Naive thymus-derived CD4-positive, alpha-beta T cell (primary cell): ENCODE measurements at places on chromosomes 7 and 10. TPM values are rescaled to one million over a fixed set of nuclear protein-coding genes. Genes with fewer than 3 reads are reported as not detected.
A peak's percentile ranks its signal among the peaks of the same experiment; 100 is the strongest.

DNA sequence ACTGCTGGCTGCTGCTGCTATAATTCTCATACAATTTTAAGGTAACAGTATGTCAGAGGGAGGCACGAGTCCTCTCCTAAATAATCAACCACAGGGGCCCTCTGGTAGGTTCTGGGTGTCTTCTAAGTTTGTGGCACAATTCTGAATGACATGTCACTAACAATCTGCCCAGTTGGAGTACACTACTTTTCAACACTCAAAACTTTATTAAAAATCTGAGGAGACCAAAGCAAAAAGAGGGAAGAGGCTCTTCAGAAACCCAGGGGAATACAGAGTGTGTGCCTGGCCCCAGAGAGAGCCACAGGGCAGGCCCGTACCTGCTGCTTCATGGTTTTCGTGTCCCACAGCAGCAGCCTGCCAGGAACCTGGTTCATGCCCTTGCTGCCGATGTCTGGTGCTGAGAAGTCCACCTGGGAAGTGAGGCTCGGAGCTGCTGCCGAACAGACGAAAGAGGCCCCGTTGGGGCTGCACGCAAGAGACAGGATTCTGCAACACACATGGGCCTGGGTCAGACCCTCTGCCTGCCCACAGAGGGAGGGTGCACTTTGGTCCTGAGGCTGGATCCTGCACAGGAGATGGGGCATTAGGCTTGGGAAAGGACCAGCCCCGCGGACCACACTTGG lies 18.3 kb downstream of the WDR91 start:
- no peaks in the 10 kb centered on the region for H3K4me1 ChIP-seq
- DNase-seq, result no peak
- H3K27ac ChIP-seq, result no peak overlapping the region
- no peaks in the 10 kb centered on the region for H3K36me3 ChIP-seq

The AMZ1 gene
- total RNA-seq, result 0.86 TPM

DNA sequence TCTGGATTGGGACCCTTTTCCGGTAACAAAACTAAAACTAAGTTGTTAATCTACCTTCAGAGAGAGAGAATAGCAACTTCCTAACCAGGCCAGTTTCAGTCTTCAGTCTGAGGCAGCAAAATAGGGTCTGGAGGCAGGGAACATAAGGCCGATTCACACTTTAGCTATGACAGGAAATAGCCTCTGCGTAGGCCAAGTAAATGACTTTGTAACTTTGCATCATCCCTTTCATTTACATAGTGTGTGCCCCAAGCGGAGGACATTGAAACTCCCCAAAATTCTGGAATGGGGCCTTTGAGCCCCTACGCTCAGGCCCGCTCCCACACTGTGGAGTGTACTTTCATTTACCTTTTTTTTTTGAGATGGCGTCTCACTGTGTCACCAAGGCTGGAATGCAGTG lies 1.7 kb upstream of the UPP1 start:
- H3K36me3 ChIP-seq, result peaks cover 6% of the 10 kb centered on the region
- H3K4me1 ChIP-seq, result peaks cover 32% of the 10 kb centered on the region
- H3K27me3 ChIP-seq, result no peaks in the 10 kb centered on the region
- H3K27ac ChIP-seq, result peak overlapping the region; percentile 28
- no peak for DNase-seq

The SPDYE2B gene
- total RNA-seq, result not detected in 2 replicates

The NPFFR1 gene
- not detected for total RNA-seq

DNA sequence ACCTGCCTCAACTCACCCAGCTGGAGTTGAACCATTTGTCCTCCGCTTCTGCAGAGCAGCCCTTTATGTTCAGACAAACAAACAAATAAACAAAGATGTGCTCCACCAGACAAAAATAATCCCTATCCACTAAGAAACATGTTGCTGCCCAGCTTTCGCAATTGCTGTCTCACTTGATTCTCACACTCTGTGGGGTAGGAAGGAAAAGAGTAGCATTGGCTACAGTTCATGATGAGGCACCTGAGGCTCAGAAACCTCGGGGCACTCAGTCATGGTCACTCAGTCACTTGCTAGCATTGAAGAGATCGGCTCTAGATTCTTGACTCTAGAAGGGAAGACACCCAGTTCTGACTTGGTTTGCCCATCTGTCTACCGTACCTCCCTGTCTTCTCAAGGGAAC lies 88.0 kb upstream of the ZMIZ1 start:
- no peaks in the 10 kb centered on the region for H3K27me3 ChIP-seq
- no peak for DNase-seq
- H3K36me3 ChIP-seq, result no peaks in the 10 kb centered on the region
- no peaks in the 10 kb centered on the region for H3K4me1 ChIP-seq

GRCh38 chr7:142626420-142627035 lies 122.7 kb upstream of the PRSS1 start:
- H3K4me1 ChIP-seq, result no peaks in the 10 kb centered on the region
- H3K27me3 ChIP-seq, result no peaks in the 10 kb centered on the region
- peak overlapping the region; percentile 58 for H3K27ac ChIP-seq
- DNase-seq, result peak; percentile 68
- no peak overlapping the region for H3K4me3 ChIP-seq
- H3K36me3 ChIP-seq, result no peaks in the 10 kb centered on the region

The TSPAN33 gene
- 14.8 TPM for total RNA-seq

The MALRD1 gene
- not detected for total RNA-seq

DNA sequence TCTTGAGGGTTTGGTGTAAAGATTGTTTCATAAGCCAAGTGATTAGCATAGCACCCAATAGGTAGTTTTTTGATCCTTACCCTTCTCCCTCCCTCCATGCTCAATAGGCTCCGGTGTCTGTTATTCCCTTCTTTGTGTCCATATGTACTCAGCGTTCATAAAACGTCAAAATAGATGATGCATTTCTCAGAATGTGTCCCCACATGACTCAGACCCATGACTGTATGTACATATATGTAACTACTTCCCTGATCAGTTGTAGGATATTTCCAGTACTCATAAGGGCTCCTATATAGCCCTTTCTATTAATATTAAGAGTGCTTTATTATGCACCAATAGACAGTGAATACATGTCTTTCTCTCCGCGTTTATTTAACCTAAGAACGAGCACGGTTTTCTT lies 466.9 kb downstream of the KIF20B start:
- no peaks in the 10 kb centered on the region for H3K36me3 ChIP-seq
- H3K27ac ChIP-seq, result no peak overlapping the region

DNA sequence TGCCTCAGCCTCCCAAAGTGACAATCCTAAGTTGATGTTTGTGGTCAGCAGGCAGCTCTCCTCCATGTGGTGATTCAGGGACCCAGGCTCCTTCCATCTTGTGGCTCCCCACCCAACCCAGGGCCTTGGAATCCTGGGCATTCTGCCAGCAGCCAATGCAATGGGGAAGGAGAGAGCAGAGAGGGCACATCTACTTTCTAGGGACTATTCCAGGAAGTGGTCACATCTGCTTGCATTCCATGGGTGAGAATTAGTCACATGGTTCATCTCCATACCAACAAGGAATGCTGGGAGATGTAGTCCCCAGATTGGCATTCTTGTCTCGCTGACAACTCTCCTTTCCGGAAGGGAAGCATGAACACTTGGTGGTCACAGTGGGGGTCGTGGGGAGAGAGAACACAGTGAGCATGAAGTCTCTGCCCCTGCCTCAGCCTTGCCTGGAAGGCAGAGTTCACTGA lies 9.9 kb upstream of the SRRM3 start:
- H3K4me1 ChIP-seq, result no peaks in the 10 kb centered on the region
- no peak overlapping the region for H3K27ac ChIP-seq
- H3K36me3 ChIP-seq, result no peaks in the 10 kb centered on the region
- no peaks in the 10 kb centered on the region for H3K27me3 ChIP-seq

DNA sequence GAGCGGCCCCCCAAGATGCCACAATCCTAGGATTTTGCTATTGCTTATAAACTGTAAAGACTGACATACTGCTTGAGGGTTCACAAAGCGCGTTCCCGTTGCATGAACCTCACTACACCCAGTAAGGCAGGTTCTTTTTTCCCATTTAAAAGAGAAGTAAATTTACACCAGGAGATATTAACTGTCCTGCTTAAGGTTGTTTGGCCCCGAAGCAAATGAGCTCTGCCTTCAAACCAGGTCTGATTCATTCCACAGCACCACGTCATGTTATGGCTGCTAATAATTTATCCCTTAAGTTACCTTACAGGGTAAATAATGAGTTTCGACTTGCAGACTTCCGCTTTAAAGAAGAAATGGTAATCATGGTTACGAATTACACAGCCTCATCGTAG lies 559 bp upstream of the FKBP14 start:
- H3K27me3 ChIP-seq, result no peaks in the 10 kb centered on the region
- H3K4me1 ChIP-seq, result peaks cover 6% of the 10 kb centered on the region
- no peaks in the 10 kb centered on the region for H3K36me3 ChIP-seq
- peak; percentile 55 for DNase-seq
- H3K4me3 ChIP-seq, result peak overlapping the region; percentile 79
- H3K27ac ChIP-seq, result peak overlapping the region; percentile 69

DNA sequence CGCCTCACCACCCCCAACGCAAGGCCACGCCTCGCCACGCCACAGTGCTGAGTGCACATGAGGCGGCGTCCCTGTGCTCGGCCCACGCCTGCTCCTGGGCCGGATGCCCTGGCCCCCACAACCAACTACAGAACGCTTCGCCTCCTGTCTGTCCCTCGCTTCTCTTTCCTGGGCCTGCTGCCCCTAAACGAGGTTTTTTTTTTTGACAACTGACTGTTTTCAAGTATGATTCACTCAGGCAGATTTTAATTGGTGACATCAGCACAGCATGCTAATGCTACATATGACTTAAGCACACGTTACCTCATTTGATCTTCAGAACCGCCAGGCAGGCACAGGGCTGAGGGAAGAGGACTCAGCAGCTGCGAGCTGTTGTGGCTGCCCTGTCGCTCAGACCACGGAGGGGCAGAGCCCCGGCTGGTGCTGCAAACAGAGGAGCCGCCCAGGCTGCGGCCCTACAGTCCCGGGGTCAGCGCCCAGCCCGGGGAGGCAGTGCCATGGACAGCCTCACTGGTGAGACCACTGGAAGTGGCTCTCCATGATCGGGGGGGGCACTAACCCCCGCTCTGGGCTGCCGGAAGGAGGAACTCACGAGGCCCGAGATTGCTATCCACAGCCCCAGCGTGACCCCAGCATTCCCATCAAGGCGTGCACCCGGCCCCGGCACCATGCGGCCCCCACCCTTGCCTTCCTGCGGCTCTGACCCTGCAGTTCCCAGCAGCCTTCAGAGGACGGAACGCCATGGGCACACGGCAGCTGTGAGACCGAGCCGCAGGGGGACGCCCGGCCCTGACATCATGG lies 212.8 kb downstream of the MAD1L1 start:
- no peaks in the 10 kb centered on the region for H3K4me1 ChIP-seq
- DNase-seq, result peak; percentile 35
- no peaks in the 10 kb centered on the region for H3K36me3 ChIP-seq

The BEND7 gene
- total RNA-seq, result not detected

GRCh38 chr7:30874656-30875302 lies 36.9 kb upstream of the AQP1 start:
- H3K27ac ChIP-seq, result no peak overlapping the region
- DNase-seq, result no peak
- H3K27me3 ChIP-seq, result no peaks in the 10 kb centered on the region

GRCh38 chr10:115566867-115567266 lies 473.7 kb downstream of the ATRNL1 start:
- no peak for DNase-seq
- no peaks in the 10 kb centered on the region for H3K36me3 ChIP-seq
- no peak overlapping the region for H3K4me3 ChIP-seq
- no peaks in the 10 kb centered on the region for H3K4me1 ChIP-seq

The CUZD1 gene
- 2.9 TPM for total RNA-seq

The GOLGA7B gene
- 6.5 TPM for total RNA-seq

GRCh38 chr7:37000511-37000910 lies 276.2 kb upstream of the AOAH start:
- no peaks in the 10 kb centered on the region for H3K36me3 ChIP-seq
- no peaks in the 10 kb centered on the region for H3K4me1 ChIP-seq
- H3K27ac ChIP-seq, result no peak overlapping the region
- H3K27me3 ChIP-seq, result no peaks in the 10 kb centered on the region
- no peak overlapping the region for H3K4me3 ChIP-seq
- no peak for DNase-seq

- H3K4me1 ChIP-seq, result no peaks in the 10 kb centered on the region
- no peak overlapping the region for H3K4me3 ChIP-seq
- no peak for DNase-seq
- no peak overlapping the region for H3K27ac ChIP-seq
These were observed 147.8 kb upstream of the EEPD1 start for GRCh38 chr7:36005293-36005692.

GRCh38 chr7:18541181-18541870 lies 45.8 kb downstream of the HDAC9 start:
- no peaks in the 10 kb centered on the region for H3K4me1 ChIP-seq
- no peak for DNase-seq
- H3K36me3 ChIP-seq, result no peaks in the 10 kb centered on the region
- no peak overlapping the region for H3K27ac ChIP-seq
- no peaks in the 10 kb centered on the region for H3K27me3 ChIP-seq

GRCh38 chr7:47777531-47778152 lies 170.6 kb downstream of the PKD1L1 start:
- no peak overlapping the region for H3K27ac ChIP-seq
- H3K4me3 ChIP-seq, result no peak overlapping the region
- no peak for DNase-seq
- H3K36me3 ChIP-seq, result no peaks in the 10 kb centered on the region

The DHTKD1 gene
- total RNA-seq, result 12.5 TPM

DNA sequence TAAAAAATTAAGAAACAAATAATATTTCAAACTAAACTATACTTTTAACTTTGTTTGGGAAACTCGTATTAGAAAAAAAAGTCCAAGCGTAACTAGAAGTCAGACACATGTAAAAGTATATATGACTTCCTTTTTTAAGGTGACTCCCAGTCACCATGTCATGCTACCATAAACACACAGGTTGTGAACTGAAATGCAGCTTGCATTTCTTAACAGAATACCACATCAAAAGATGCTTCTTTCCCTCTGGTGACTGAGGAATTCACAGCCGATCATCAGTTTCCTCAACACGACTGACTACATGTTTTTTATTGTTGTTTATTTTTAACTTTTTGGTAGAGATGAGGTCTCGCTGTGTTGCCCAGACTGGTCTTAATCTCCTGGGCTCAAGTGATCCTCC lies 445.0 kb downstream of the PARD3 start:
- no peaks in the 10 kb centered on the region for H3K36me3 ChIP-seq
- no peaks in the 10 kb centered on the region for H3K27me3 ChIP-seq
- no peak for DNase-seq
- H3K4me3 ChIP-seq, result no peak overlapping the region

The CTAGE15 gene
- total RNA-seq, result not detected

DNA sequence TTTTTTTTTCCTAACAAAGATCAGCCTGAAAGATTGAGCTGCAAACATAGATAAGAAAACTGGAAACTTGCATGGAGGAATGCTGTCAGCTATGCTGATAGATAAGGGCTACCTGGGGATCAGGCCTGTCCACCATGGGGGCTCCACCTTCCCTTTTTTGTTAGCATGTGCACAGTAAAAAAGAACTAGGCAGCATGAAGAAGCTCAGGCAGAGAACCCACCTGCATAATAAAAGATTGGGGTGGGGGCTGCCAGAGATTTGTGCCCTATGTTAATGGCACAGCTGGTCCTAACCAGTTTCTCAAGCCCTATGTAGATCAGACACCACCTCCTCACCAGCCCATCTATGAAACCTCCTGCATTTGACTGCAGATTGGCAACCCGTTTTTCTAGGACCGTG lies 45.4 kb upstream of the CACNB2 start:
- no peak for DNase-seq
- no peaks in the 10 kb centered on the region for H3K36me3 ChIP-seq

The GPR158 gene
- total RNA-seq, result not detected

- H3K27me3 ChIP-seq, result no peaks in the 10 kb centered on the region
- H3K4me3 ChIP-seq, result no peak overlapping the region
- no peaks in the 10 kb centered on the region for H3K4me1 ChIP-seq
- no peak overlapping the region for H3K27ac ChIP-seq
These were observed 20.0 kb downstream of the IMPDH1 start for GRCh38 chr7:128389618-128390329.

The OLAH gene
- not detected for total RNA-seq

The WNT2 gene
- not detected in 2 replicates for total RNA-seq

GRCh38 chr10:93106631-93107072 lies 33.0 kb downstream of the CYP26A1 start:
- H3K27me3 ChIP-seq, result no peaks in the 10 kb centered on the region
- H3K4me3 ChIP-seq, result no peak overlapping the region
- H3K4me1 ChIP-seq, result no peaks in the 10 kb centered on the region
- H3K36me3 ChIP-seq, result no peaks in the 10 kb centered on the region
- no peak for DNase-seq
